ENCODE measurements at places on chromosomes 4 and X. TPM values are rescaled to one million over a fixed set of nuclear protein-coding genes. Genes with fewer than 3 reads are reported as not detected.

Gene DDIT4L
- total RNA-seq = not detected

Gene BANK1
- total RNA-seq = 0.06 TPM

Gene UNC5C
- total RNA-seq = 0.11 TPM

Gene CTAG1B
- total RNA-seq = not detected

Gene HDX
- total RNA-seq = 8.0 TPM

Gene GPR82
- total RNA-seq = not detected

Gene PASD1
- not detected for total RNA-seq

Gene TCEAL1
- total RNA-seq = 54.0 TPM

Gene PRRG1
- total RNA-seq = 17.6 TPM

Gene ADH5
- total RNA-seq = 140 TPM

Gene DOK7
- total RNA-seq = 41.6 TPM

Data from LHCN-M2 (cell line).